NCI-H446 (cell line): ENCODE measurements at places on chromosomes 12 and 14.

DNA sequence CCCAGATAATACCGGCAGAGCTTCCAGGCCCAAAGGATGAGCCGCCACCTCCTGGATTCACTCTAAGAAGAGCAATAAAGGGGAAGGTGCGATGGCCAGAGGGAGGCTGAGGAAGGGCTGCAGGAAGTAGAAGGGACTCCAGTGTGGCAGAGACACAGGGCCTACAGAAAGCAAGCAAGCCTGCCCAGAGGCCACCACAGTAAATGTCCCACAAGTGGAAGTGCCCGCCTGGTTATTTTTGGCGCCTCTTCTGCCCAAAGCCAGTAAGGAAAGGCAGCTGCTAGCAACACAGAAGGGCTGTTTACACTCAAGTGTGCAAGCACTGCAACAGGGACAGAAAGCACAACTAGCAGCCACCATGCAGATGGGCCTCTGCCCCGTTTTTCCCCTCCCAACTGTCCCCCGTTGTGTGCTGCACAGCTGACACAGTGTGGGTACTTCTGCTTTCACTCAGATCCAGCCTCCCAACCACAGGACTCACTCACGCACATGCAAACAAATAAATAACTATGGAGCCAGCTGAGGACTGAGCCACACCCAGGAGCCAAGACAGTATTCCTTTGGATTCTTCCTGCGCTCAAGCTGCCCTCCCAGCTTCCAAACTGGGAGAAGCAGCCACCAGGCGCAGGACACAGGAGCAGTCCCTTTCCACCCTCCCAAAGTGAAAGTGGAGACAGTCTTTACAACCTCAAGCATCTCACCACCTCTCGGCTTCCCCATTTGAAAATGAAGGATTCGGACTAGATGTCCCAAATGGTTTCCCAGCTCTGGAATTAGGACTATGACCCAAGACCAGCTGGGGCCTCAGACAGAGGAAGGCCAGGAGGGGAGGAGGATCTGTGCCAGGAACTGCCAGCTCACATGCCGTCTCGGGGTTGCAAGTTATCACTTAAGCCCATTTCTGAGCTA lies 40.0 kb upstream of the PNMA1 start:
- DNase-seq, result no peak

DNA sequence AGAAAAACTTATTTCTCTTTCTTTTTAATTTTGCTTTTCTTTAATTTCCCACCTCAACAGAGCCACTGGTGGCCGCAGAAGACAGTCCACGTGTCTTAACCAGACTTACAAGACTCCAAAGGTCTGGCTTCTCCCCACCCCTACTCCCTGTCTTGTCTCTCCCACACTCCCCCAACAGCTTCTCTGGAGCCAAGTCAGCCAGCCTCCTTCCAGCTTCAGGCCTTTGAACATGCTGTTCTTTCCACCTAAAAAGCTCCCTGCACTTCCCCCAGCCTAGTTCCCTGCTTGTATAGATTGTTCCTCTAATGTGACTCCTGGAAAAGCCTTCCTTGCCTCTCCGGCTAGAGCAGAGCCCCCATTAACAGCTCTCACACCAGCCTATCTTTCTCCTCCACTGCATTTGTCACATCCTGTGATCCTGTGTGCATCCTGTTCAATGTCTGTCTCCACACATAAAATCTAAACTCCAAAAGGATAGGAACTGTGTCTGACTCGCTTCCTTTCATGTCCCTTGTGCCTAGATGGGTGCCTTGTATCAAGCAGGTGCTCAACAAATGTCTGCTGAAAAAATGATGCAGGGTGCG lies 7.8 kb upstream of the DYNLL1 start:
- no peak for DNase-seq

DNA sequence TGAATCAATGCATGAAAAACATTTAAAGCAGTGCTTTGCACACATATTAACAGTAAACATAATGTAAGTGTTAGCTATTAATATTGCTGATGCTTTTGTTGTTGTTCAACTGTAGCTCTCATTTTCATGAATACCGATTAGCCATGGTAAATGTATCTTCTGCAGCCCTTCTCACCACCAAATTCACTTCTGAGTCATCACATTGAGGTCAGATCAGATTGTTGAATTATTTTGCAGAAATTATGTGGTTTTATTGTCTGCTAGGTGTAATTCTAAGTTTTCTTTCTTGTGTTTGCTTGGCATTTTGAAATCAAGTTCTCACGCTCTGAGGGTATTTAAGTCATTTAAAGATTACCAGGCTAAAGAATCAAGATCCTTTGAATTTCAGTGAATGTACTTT lies 74.6 kb downstream of the AKAP6 start:
- DNase-seq, result no peak

DNA sequence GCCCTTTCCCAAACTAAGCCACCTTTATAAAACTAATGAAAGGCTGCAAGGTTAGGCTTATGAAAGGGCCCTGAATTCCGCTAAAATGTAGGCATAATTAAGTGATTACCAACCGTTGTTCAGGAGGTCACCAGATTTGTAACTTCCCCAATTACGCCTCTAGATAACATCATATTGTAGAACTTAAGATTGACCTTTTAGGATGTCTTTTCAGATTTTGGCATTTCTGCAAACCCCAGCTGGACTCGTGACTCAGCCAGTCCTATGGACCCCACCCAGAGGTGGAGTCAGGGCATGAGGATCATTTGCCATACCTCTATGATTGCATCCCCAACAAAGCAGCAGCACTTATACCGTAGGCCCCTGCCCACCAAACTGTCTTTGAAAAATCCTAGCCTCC lies 3.7 kb upstream of the LPCAT3 start:
- DNase-seq, result no peak

DNA sequence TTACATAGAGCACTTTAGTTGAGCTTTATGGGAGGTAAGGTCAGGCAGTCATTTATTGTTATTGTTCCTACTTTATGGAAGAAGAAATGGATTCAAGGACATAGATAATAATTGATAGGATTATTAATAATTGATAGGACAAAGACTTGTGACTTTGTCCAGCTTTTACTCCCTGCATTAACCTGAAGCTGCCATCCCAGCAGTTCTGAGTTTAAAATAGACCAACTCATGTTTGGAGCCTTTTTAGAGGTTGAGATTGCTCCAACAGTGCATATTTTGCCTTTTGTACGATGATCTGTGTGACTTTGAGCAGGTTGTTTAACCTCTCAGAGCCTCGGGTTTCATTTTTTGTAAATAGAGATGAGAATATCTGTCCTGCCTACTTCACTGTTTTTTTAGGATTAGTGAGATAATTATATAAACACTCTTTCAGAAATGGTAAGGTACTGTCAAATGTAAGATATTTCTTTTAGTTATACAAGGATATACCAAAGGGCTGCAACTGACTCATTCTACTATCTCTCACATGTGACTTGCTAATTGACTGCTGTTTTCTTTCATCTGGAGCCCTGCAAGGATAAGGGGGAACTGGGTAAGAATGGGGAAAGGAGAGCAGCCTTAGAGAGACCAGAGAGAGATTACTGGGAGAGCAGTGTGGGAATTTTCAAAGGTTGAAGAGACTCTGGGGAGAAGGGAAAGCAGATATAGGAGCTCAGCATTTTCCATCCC lies 15.3 kb downstream of the WDR20 start:
- DNase-seq, result no peak

- DNase-seq, result no peak
Observed at GRCh38 chr12:96321941-96322340, 78.3 kb downstream of the CDK17 start.

DNA sequence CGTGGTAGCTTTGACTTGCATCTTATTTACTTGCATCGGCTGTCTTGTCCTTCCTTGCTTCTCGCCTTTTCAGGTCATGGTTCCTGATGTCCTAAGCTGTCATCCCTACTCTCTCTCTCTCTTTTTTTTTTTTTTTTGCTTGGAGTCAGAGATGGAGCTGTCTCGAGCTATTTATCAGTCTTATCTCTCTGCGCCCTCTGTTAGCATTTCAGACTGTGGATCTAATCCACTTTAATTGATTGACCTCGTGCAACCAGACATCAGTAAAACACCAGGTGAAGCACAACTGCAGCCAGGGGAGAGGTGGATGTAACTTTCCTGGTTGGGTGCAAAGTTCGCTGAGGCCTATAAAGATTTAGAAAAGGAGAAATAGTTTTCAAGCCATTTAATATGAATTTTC lies 554.8 kb downstream of the DIO2 start:
- no peak for DNase-seq

- no peak for DNase-seq
Observed at GRCh38 chr14:100285913-100286400, 20.3 kb downstream of the SLC25A29 start.

DNA sequence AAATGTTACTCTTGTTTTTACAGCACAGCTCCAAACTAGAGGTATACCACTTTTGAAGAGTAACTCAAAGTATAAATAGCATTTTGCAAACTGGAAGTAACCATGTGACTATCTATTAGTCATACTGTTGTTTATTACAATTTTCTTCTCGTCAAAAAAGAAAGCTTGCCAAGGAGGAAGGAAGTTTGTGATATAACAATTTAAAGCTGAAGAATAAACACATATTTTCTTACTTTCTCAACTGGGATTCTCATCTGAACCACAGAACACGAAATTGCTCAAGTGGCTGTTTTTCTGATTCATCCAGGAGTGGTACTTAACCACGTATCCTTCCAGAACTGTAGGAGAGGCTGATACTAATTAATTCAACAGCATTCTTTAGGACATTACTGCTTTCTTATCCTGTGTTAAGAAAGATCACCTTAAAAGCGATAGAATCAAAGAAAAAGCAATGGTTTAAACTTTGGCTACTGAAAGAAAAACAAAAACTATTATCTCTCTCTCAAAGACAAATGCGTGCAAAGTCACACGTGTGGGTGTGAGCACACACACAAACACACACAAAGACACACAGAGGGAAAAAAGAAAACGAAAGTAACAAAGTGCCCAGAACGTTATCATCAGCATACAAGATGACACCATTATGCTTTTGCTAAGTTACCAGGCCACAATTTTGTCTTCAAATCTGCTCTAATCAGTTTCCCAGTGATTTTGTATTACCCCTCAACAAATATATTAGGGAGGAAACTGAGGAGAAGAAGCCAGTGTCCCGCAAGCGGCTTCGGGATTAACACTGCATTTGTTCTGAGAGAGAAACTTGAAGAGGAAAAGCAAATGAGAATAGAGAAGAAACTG lies at the start of gene CLEC2B:
TSS of gene CLEC2B (minus strand) at position 48 of the 855 bp plus-strand sequence.
- DNase-seq, result no peak

DNA sequence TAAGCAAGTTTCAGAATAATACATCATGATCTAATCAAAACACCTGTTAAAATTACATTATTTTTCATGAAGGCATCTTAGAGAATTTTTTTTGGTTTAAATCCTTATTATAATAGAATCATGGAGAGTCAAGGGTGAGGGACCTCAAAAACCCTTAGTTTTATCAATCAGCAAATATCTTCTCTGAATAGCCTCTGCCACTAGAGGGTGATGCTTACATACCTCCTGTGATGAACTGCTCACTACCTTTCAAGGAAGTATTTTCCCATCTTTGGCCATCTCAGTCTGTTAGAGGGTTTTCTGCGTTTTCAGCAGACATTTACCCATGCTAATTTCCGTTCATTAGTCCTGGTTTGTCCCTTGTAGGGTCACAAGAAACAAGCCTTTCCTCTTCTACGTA lies 200.2 kb downstream of the TRHDE start:
- no peak for DNase-seq

DNA sequence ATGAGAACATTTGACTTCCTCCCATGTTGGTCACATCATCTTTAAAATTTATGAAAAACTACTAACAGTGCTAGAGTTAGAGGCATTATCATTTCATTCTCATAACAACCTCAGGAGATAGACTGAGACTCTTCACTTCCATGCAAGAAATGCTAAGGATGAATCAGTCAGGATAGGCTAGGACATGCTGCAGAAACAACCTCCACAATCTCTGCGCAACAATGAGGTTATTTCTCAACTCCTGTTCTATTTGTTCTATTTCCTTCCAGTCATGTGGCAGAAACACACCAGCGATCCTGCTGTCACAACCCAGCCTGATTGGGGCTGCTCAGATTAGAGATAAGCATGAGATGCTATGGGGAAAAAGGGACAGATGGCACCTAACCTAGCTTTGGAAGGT lies 49.0 kb upstream of the TMEM263 start:
- no peak for DNase-seq

DNA sequence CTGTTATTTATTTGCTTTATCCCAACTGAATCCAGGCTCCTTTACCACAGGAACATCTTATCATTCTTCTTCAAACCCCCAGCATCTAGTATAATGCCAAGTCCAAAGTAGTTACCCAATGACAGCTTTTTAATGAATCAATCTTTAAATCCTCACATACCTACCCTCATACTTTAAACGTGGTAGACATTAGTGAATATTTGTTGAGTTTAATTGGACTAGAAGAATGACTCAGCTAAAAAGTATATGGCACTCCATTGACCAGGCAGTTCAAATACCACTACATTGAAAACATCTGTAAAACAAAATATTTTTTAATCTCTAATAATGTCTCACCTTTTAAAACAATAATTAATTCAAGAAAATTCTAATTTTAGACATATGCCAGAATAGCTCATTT lies 98.1 kb downstream of the ZFC3H1 start:
- DNase-seq, result no peak

DNA sequence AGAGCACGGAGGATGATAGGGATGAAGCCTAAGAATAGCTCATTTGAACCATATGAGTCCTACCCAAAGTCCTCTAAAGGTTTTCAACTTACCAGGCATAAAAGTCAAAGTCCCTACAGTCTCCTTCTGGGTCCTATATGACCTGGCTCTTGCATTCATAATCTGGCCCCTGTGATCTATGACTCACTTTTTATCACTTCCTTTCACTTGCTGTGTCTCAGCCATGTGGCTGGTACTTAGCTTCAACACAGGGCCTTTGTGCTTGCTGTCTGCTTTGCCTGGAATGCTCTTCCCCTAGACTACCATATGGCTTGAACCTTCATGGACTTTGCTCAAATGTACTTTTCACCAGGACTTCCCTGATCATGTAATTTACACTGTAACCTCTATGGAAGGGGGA lies 137.6 kb upstream of the TMTC1 start:
- DNase-seq, result no peak

DNA sequence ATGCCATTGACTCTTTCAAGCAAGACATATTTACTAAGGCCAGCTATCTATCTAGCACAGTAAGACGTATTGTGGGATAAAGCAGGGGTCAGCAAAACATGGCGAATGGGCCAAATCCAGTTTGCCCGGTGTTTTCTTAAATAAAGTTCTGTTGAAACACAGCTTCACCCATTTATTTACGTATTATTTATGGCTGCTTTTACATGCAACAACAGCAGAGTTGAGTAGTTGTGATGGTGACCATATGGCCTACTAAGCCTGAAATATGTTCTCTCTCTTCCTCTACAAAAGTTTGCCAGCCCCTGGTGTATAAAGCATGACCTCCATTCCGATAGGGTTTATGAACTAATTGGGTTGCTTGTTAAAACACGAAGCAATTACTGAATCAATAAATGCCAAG lies 322.1 kb downstream of the CCDC91 start:
- no peak for DNase-seq

GRCh38 chr12:113857371-113857770 lies 108.8 kb downstream of the RBM19 start:
- no peak for DNase-seq

- no peak for DNase-seq
Observed at GRCh38 chr12:1102791-1103450, 111.9 kb downstream of the ERC1 start.

DNA sequence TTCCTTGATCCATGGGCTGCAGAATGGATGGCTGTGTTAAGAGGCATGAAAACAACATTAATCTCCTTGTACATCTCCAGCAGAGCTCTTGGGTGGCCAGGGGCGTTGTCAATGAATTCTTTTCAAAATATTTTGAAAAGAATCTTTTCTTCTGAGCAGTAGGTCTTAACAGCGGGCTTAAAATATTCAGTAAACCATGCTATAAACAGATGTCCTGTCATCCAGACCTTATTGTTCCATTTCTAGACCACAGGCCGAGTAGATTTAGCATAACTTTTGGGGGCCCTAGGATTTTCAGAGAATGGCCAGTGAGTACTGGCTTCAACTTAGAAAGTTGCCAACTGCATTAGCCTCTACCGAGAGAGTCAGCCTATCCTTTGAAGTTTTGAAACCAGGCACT lies 130.2 kb downstream of the RAD51B start:
- no peak for DNase-seq
